ENCODE measurements at places on chromosomes 11 and 22.

GRCh38 chr11:133338588-133338987, 193.7 kb downstream of the OPCML start:
- DNase-seq: no peak

GRCh38 chr22:33327348-33327860, 269.2 kb upstream of the SYN3 start:
- DNase-seq: no peak

DNA sequence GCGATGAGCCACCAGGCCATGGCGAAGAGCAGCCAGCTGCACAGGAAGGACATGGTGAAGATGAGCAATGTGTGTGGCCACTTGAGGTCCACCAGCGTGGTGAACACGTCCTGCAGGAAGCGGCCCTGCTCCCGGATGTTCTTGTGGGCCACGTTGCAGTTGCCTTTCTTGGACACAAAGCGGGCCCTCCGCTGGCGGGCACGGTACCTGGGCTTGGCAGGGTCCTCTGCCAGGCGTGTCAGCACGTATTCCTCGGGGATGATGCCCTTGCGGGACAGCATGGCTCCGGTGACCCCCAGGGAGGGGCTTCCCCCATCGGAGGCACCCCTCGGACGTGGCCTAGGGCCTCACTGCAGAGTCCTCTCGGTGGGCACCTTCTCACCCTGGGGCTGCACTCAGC, 648 bp downstream of the KCNJ11 start:
- no peak for DNase-seq

DNA sequence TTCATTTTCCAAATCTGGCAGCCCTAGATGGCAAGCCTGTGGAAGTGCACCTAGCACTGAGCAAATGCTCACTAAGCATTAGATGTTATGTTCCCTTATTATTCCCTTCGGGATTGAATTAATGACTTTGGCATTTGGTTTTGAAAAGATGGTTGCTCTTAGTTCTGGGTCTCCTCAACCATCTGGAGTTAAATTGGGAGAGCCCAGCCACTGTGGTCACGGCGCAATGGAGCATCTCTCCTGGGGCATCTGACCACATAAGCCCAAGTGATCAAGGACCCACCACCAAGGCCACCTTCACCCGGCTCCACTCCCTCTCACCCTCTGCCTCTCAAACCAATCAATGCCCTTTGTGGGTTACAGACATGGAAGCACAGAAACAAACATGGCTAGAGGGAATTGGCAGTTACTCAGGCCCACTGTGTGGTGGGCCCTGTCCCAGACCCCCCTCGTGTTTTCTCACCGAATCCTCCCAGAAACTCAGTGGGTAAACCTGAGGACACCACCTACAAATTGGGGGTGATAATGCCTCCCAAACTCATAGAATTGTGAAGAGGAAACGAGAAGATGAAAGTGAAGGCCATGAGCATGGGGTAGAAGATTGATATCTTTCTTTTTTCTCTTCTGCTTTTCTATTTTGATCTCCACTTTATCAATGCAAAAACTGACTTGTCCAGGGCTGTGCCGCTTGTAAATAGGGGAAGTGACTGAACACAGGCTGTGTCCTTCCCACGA, 52.2 kb downstream of the IRAG1 start:
- DNase-seq: no peak

Data from stimulated activated CD4-positive, alpha-beta T cell treated with anti-CD3 and anti-CD28 coated beads, Interleukin-1b, Interleukin-23, amount 100 ng/mL, for 48 hours (primary cell).